ENCODE measurements at places on chromosomes 2 and 18.

GRCh38 chr2:241901018-241901380 lies 31.5 kb downstream of the RTP5 start:
- DNase-seq, result no peak

DNA sequence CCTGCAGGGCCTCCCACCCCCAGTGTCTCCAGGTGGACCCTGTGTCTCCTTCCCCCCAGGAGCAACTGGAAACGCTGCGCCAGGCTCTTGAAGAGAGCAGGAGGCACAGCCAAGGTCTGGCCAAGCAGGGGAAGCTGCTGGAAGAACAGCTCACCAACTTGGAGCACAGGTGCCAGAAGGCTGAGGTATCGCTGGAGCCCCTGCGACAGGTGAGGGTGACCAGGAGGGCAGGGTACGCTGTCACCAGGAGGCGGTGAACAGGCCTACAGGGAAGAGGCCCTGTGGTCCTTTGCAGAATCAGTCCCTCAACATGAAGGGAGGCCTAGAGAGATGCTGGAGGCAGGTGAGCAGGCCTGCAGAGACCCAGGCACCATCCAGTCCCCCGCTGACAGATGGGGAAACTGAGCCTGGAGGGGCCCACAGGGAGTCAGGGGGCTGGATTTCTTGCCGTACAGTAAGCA lies 15.6 kb upstream of the SNED1 start:
- DNase-seq, result no peak

GRCh38 chr2:71071681-71072398 lies 3.4 kb downstream of the NAGK start:
- DNase-seq, result peak; percentile 82

- DNase-seq, result no peak
Observed at GRCh38 chr18:6934859-6935258, 182.7 kb downstream of the LAMA1 start.

DNA sequence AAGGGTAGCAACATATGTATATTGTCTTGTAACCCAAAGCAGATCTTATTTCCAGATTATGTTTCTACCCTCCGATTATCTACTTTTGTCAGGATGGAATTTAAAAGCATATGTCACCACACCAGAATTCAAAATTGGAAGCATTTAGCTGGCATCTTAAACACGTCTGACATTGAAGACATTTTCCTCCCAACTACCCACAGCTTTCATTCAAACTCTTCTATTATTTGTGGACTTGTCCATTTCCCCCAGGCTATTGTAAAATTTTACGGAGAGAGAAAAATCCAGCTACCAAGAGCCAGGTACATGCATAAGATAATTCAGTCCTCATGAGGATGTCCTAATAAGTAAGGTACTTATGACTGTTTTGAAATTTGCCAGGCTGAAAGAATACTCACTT lies 659.3 kb downstream of the LRRTM4 start:
- DNase-seq, result no peak

GRCh38 chr2:66559672-66560071 lies 124.7 kb downstream of the MEIS1 start:
- no peak for DNase-seq

- DNase-seq, result no peak
Observed at GRCh38 chr2:28628987-28629386, 122.6 kb upstream of the PPP1CB start.

DNA sequence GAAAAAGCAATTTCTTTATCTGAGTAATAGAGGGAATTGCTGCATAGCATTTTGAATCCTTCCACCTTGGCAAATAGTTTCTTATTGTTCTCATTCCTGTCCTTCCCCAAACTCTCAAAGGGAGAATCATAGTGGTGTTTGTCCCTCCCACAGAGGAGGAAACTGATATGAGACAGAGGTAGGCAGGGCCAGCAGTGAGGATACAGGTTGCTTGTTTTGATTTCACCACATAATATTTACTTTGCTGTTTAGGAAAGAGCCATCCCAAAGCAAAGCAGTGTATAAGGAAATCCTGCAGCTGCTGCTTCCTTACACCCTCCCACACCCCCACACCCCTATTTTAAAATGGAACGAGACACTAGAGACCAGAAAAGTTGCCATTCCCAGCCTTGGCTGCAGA lies 195.3 kb downstream of the SETBP1 start:
- DNase-seq, result no peak

DNA sequence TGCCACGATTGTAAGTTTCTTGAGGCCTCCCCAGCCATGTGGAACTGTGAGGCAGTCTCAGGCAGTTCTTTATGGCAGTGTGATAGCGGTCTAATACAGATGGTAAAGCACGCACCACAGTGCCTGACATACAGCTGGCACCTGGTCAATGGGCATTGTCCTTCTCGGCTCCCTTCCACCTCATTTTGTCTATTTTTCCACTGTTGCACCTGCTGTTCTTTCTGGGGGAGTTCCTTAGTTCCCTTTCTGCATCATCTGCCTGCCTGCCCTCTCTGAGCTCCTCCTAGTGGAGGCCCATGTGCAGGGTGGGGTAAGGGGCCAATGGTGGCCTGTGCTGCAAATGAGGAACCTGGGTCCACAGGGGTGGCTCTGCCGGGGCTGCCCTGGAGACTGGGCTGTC lies 157.6 kb downstream of the LPIN1 start:
- DNase-seq, result peak; percentile 17

GRCh38 chr2:237012577-237013267 lies 73.0 kb upstream of the COPS8 start:
- DNase-seq, result no peak

Data from memory B cell (primary cell).